Stimulated activated CD8-positive, alpha-beta memory T cell treated with anti-CD3 and anti-CD28 coated beads, Interleukin-4, amount 100 ng/mL, for 1 hour (primary cell): ENCODE measurements at places on chromosomes 2 and 18.
A peak's percentile ranks its signal among the peaks of the same experiment; 100 is the strongest.

DNA sequence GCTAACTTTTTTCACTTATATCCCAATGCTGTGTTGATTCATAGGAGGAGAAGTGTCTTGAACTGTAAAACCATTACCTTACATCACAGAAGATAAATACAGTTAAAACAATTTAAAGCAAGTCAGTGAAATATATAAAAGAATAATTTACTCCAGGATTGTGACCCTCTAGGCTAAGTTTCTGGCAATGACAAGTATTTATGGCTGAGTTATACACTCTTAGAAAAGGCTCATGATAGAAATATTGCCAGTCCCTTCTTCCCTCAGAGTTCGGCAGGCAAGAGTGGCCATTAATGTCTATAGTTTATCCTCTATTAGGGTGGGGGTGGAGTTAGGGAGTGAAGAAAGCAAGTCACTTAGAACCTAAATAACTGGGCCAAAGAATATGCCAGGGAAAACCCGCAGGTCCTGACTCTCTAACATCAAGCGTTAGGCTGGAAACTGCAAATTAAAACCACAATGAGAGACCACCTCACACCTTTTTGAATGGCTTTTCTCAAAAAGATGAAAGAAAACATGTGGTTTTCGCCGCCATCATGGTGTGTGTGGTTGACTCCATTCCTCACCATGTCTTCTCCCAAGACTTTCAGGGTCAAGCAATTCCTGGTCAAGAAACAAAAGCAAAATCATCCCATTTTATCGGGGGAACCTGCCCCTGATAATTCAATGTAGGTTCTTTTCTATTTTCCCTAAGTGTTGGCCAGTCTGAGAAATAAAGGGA lies 69.3 kb downstream of the CD226 start:
- no peak for DNase-seq

- no peak for DNase-seq
Measured at GRCh38 chr2:65656160-65656718, 223.8 kb upstream of the SPRED2 start.

DNA sequence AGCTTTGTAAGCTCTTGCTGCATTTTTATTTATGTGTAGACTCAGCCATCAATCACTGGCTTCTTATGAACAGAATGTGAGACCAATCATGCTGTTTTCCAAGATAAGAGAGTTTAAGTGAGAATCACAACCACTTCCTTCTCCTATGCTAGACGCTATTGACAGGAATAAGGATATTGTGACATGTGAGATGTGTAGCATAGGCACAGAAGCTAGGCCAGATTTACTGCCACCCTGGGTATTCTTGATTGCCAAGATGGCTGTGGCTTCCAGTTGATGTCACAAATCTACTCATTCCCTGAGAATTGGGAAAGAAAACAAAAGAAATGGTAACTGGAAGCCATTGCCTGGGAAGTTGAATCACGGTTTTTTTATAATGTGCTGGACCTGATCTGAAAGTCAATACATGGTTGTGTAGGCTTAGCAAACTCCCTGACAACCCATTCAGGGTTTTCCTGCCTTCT lies 49.9 kb downstream of the RAB27B start:
- no peak for DNase-seq

GRCh38 chr2:61536180-61536571 lies 2.0 kb downstream of the XPO1 start:
- no peak for DNase-seq

DNA sequence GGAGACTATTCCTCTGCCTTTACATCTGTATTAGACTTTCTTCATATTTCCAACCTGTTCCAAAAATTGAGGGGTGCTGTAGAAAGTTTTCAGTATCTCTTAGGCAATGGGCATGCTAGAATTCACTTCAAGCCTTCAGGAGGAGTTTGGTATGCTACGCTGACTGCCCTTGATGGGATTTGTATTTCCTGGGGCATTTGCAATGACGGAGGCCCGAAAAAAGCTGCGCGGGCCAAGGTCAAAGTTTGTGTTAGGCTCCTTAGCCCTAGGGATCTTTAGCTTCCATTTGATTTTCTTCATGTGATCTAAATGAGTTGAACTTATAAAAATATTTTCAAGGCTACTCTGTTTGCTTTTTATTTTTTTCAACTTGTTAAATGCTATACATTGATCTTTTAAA lies 5.1 kb downstream of the CPS1 start:
- no peak for DNase-seq

DNA sequence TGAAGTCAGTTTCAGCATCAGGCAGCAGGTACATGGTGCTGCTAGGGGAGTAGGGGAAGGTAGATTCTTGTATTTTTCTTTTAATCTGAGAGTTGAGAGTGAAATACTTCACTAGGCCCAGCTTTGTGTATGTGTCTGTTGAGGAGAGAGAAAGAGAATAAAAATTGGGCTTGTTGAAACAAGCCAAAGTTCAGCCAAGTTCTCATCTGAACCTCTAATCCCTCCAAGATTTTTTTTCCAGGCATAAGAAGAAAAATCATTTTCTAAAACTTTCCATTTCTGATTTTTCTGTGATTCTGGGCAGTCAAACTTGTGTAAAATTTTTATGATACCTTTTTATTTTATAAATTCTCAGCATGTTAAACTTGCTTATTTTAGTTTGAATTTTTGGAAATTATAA lies 55.6 kb downstream of the PTPRM start:
- no peak for DNase-seq

GRCh38 chr2:197434541-197435513 lies at the start of gene SF3B1:
SF3B1 (minus strand) TSS chr2:197435028; CDS start chr2:197434999, 29 bp downstream.
- peak; percentile 98 for DNase-seq

DNA sequence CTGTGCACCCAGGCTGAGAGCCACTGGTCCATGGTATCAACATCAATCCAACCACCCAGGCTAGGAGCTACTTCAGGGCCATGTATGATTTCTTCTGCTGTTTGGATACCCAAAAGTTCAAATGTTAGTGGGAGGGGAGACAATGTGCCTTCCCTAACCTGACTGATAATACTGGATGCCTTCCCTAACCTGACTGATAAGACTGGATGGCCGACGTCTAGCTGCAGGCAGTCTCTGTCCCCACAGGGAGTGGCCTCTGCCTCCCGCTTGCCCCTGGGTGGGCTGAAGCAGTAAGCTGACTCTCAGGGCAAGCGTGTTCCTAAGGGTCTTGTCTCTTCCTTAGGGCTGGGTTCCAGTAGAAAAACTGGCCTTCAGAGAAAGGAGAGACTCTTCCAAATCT lies 65.8 kb downstream of the ZAP70 start:
- DNase-seq = no peak
